Activated T-helper 9 cell treated with anti-CD3 and anti-CD28 coated beads, Interleukin-2, amount 50 U/mL, for 16 hours (primary cell): ENCODE measurements at places on chromosomes 3 and 15.

DNA sequence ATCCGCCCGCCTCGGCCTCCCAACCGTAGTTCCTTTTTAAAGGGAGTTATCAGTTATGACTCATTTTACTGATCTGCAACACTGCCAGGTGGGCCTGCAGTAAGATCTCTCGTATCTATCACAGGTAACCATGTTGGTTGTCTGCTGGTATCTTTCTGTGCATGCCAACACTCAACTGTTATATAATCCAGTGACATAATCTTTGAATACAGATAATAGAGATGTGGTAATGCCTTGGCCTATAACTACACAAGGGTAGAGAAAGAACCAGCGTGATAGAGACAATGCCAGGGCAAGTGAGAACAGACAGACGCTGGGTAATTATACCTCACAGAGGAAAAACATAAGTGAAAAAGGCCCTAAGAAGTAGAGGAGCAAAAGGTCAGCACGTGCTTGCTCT lies 11.0 kb upstream of the ARPP19 start:
- no peak for DNase-seq

DNA sequence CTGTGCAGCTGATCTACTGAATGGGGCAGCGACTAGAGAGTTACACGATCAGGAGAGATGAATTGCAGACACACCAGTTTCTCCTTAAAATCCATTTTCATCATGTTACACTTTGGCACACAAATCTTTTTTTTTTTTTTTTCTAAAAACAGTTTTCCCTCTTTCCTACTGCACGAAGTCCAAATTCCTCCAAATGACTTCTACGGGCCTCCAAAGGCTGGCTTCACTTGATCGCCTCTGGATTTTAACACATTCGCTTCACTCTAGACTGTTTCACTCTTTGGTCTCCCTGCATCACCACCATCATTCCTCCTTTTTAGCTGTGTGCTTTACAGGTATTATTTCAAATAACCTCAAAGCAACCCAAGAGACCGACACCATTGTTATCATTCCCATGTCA lies 268.6 kb downstream of the RORA start:
- no peak for DNase-seq

DNA sequence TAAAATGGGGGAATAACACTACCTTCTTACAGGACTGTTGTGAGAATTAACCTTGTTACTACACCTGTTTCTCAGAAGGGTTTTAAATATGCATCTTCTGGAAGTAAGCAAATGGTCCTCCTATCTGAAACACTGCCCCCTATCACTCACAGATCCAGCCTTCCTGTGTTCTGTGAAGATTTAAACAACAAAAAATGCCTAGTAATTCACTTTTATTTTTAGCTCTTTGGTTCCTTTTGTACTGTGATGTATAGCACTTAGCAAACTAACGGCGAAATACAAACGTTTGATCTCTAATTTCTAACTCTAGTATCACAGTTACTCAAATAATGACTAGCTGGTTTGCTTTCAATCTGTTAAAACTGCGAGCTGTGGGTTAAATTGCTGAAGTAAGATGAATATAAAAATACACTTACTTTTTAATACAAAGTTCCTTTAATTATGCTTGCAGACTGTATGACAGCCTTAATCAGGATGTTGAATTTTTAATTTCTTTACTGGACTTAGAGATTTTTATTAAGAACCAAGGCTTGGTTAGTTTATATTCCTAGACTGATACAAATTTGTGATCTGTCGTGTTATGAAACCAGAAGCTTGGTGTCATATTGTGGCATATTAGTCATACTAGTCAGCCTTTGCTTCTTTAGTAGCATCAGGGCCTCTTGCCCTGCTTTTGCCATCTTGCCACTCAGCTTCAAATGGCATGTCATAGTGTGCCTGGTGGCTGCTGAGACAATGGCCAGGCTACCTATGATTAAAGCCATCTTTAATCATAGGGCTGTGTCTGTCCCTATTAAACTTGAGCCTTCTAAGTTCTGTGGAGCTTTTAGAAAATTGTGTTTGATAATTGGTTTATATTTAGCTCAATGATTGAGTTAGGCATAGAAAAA lies 9.2 kb downstream of the EIF3J start:
- peak; percentile 17 for DNase-seq

DNA sequence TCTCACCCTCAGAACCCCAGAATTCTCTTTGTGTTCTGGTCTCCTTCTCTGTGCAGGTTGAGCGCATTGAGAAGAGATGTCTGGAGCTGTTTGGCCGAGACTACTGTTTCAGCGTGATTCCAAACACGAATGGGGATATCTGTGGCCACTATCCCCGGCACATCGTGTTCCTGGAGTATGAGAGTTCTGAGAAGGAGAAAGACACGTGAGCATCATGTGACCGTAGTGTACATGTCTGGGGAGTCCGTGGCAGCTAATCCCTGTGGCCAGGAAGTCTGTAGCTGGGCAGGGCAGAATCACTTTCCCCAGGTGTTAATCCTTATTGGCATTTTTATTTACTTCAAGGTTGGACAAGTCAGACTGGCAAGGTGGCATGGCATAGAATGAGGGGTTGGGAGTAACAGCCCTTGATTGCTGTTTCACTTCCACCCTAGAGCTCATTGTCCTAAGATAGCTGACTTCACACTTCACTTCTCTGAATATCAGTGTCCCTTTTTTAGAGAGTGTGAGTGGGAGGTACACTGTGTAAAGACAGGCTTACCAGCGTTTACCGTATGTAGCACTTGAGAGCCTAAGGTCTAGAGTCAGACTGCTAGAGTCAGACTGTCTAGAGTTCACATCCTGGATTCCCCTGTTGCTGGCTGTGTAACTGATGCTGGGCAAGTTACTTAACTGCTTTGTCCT lies 4.4 kb downstream of the MTMR14 start:
- no peak for DNase-seq

- no peak for DNase-seq
These were observed 69.4 kb downstream of the BFSP2 start for GRCh38 chr3:133469140-133469731.

DNA sequence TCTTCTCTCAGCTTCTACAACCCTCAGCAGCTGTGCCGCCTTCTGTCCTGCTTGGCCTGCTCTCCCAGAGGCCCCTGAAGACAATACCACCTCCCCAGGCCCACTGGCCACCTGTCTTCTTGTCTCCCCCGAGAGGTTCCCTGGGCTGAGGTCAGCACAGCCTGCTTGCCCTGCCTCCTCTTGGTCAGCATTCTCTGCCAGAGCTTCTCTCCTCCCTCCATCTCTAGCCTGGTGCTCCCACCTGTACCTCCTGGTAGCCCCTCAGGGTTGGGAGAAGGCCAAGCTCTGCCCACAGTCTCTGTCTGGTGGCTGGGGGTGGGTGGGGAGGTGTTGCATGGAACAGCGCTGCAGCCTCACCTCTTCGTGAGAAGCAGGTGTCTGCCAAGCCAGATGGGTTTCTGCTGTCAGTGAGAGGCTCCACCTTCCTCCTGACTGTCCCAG lies 5.6 kb upstream of the ISLR start:
- no peak for DNase-seq

DNA sequence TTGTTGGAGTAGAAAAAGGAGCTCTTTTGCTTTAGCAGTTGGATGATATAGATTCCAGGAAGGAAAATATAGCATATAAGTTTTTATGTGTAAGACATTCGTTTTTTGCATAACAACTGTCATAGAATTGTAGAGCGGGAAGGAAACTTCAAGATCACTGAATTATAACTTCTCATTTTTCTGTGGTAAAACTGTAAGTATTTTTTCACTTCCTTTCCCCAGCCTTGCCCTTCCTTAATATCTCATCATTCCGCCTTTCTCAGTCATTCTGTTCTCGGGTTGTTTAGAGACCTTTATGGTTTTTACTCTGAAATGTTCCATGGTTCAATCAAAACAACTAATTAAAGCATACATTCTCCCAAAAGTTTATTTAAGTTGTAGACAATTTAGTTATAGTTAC lies 1.1 kb downstream of the EAF2 start:
- DNase-seq, result no peak

DNA sequence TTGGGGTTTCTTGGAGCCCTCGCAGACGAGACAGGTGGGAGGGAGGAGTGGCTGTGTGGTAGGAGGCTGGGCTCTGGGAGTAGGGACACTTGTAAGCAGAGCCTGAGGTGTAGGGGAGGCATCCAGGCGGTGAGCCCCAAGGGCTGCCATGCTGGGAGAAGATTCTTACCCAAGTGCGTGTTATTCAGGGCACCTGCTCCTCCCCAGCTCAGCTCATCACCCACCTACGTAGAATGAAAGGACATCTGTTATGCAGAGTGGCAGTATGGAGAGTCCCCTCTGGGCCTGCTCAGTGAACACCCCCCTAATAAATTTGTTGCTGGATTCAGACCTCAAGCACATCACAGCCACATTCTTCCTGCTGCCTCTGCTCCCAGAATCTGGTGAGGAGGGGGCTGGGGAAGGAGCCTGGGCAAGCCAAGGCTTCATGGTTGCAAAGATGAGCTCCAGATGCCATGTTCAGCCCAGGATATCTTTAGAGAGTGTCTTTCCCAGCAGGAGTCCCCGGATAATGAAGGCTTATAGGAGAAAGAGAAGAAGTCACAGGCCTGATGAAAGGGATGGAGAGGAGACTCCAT lies 261.8 kb downstream of the EPHB1 start:
- DNase-seq, result no peak

GRCh38 chr3:45486926-45487325 lies 98.5 kb downstream of the LARS2 start:
- DNase-seq, result no peak

DNA sequence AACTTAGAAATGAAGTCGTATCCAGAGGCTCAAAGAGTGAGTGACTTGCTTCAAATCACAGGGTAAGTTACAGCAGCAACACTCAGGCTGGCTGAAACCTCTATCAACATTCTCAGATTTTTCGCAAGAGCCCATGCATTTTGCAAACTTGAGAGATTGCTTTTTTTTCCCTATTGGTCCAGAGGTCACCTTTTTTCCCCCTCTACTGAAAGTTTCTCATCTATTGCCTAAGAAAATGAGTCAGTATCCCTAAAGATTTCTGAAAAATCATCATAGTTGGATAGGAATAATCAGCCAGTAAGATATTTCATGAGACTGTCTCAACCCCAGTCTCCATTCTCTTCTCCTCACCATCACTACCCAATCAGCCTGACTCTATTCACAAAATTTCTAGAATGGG lies 410.6 kb downstream of the FOXP1 start:
- DNase-seq, result no peak

DNA sequence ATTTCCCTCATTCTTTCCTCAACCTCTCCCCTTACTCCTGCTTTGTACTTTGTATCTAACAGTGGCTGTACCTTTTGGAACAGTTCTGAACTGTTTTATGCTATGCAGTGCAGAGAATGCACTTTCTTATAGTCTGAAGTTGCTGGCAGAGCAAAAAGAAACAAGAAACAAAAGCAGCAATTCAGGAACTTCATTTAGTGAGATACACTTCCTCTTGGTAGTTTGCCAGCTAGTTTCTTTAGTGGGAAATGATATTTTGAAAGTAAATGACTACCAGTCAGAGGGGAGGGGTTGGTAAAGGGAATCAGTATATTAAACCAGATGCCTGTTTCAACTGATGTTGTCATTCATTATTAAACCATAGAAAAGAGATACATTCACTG lies 55.0 kb upstream of the CHD2 start:
- no peak for DNase-seq

GRCh38 chr3:12235691-12236090 lies 53.2 kb upstream of the PPARG start:
- no peak for DNase-seq

GRCh38 chr3:14598143-14598569 lies 53.4 kb upstream of the CCDC174 start:
- DNase-seq, result peak; percentile 12

GRCh38 chr3:179544981-179545645 lies 17.6 kb upstream of the ACTL6A start:
- no peak for DNase-seq

DNA sequence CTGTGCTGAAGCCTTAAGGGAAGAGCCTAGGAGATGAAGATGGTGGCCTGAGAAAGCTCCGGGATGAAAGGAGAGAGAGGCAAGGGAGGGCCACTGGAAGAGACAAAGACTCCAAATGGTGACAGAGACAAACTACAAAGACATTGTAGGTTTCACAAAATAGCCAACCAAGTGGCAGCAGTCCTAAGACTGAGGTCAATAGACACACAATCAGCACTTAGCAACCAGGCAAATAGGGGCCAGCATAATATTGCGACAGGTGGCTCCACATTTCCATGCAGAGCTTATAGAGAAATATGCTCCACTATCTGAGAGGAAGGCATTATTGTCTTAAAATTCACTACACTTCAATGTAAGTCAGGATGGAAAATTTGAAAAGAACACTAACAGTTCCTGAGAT lies 22.1 kb upstream of the MYO5C start:
- DNase-seq, result no peak

DNA sequence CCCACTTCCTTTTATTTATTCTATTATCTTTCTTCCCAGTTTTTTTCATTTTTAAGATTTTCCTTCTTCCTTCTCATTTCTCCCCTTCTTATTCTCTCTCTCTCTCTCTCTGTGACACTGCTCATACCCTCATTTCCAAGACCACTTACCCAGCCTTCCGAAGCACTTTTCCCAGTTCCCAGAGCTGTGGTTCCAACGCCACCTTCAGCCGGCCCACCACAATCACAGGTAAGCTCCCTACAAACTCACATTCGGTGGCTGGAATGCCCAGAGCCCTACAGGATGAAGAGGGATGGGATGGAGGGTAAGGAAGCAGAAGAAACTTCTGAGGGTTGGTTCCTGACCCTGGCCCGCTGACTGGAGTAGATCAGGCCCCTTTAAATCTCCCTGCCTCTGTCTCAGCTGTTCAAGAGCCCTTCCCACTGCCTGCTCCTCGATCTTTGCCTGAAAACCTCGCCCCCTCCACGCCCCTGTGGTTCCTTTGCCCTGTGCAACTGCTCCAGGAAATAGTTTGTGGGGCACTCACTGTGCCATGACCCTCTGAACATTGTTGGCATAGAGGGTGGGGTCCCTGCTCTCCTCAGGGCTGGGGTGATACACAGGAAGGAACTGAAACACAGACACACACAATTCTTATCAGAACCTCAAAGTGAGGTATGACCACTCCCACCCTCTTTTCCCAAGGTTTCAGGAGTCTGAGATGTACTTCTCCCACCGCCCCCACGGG lies 4.8 kb downstream of the LPCAT4 start:
- DNase-seq, result no peak

GRCh38 chr15:80727596-80727995 lies 32.5 kb downstream of the ABHD17C start:
- no peak for DNase-seq

- DNase-seq, result no peak
These were observed 199.5 kb downstream of the LPP start for GRCh38 chr3:188353426-188353825.

DNA sequence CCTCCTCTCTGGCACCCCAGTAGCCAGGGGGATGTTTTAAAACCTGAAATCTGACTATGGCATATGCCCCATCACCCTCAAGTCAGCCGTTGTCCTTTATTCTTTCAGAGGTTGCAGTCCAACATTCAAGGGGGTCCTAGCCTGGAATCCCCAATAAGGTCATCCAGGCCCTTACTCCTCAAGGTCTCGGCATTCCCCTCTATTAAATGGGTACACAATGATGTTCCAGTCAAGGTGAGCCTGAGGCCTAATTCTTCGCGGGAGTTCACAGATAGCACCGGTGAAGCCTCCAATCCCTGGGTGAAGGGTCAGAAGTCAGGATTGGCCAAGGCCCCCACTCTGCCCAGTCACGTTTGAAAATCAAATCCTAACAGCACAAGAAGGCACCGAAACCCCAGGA lies 8.1 kb upstream of the SEMA3F start:
- no peak for DNase-seq

- no peak for DNase-seq
These were observed 78.9 kb upstream of the CFAP20DC start for GRCh38 chr3:59128685-59129084.

GRCh38 chr3:181712226-181712552 lies 464 bp downstream of the SOX2 start:
- DNase-seq, result no peak

GRCh38 chr3:171415070-171415469 lies 45.1 kb downstream of the TNIK start:
- no peak for DNase-seq
